ENCODE measurements at places on chromosomes 12 and 14.

DNA sequence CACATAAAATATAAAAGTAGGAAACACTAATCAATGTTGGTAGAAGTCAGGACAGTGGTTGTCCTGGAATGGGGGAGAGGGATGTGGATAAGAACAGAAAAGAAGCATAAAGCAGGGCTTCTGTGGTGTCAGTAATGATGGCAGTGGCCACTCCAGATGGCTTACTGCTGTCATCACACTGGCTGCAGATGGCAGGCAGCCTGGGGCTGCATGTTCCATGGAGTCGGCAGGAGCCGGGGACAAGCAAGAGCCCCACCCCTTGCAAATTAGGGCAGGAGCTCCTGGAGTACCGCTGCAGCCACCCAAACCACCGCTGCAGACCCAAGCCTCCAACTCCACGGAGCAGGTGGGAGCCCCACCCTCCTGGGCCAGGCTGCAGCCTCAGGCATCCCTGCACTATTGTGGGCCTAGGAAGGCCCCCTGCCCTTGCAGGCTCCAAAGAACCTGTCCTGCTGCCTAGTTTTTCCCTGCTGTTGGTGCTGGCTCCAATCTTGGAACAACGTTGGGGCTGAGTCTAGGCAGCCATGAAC is 28.8 kb upstream of the SLC5A8 start:
- no peak for DNase-seq

DNA sequence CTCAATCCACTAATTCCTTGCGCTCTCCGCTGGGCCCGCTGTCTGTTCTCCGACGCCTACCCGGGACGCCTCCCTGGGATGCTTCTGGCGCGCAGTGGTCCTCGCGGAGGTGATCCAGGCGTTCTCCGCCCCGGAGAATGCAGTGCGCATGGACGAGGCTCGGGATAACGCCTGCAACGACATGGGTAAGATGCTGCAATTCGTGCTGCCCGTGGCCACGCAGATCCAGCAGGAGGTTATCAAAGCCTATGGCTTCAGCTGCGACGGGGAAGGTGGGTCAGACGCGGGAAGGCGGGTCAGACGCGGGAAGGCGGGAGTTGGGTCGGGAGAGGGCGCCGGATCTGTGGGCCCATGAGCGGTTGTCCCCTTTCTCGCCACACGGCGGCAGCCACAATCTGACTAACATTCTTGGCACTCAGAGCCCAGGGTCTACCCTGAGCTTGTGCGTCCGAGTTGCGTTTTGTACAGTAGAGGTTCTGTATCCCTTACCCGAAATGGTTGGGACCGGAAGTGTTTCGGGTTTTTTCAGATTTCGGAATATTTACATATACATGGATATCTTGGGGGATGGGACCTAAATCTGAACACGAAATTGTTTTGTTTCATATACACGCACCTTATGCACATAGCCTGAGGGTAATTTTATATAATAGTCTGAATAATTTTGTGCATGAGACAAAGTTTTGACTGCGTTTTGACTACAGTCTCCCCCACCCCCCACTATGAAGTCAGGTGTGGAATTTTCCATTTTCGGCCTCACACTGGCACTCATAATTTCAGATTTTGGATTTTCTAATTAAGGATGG is 762 bp downstream of the C12orf57 start:
- peak; percentile 75 for DNase-seq

- DNase-seq, result no peak
Observed at GRCh38 chr12:3727877-3728632, 24.9 kb downstream of the CRACR2A start.

GRCh38 chr12:28872654-28873268 is 276.3 kb upstream of the FAR2 start:
- DNase-seq, result no peak

DNA sequence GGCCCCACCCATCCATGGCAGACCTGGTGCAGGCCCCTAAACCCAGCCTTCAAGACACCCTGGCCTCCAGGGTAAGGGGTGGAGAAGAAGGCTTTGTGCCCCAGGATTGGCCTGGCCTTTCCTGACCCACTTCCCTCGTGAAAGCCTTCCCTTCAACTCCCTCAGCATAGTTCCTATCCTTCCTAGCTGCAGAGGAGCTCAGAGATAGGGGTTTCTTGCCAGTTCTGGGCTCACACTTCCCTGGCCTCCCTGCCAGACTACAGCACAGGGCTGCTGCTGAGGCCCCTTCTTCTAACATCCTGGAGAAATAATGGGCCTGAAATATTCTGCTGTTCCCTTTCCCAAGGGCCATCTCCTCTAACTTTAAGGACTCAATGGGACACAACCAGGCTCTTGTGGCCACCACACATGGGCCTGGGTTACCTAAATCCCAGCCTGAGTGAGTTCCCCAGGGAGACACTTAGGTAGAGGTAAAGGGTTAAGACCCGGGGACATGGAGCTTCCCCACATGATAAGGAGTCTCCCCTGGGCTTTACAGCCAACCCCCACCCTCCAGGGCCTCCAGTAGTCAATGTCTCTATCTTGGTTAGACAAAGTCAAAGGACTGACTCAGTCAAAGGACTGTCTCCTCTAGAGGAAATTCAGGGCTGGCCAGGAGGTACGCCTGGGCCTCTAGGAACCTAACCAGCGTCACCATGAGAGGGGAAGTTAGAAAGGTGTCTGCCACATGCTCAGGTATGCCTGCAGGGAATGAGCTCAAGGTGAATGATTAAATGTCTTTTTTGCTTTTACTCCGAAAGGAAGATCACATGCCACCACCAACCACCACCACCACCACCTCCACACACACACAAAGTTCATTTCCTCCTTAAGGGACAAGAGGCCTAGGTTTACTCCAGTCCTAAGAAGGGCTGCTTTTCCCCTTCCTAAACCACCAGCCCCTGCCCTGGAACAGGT is 7.1 kb downstream of the ZFP36L1 start:
- no peak for DNase-seq

GRCh38 chr12:63882844-63883243 is 38.3 kb downstream of the SRGAP1 start:
- DNase-seq, result no peak

GRCh38 chr12:75977952-75978671 is 53.5 kb downstream of the PHLDA1 start:
- peak; percentile 58 for DNase-seq

DNA sequence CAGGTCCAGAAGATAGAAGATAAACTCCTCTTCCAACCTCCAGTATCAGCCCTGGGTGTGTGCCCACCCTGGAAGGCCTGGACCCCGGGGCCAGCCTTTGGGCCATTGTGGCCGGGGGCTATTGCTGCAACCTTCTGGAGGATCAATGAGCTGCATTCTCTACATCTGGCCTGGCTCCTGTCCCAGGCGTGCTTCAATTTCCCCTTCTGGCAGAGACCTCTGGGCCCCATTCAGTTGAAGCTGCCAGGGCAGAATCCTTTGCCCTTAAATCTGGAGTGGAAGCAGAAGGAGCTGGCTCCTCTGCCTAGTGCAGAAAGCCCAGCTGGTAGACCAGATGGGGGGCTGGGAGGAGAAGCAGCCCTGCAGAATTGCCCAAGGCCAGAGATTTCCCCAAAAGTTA is 10.0 kb downstream of the NYNRIN start:
- no peak for DNase-seq

- DNase-seq, result no peak
Observed at GRCh38 chr12:26226629-26227360, 31.4 kb downstream of the SSPN start.

DNA sequence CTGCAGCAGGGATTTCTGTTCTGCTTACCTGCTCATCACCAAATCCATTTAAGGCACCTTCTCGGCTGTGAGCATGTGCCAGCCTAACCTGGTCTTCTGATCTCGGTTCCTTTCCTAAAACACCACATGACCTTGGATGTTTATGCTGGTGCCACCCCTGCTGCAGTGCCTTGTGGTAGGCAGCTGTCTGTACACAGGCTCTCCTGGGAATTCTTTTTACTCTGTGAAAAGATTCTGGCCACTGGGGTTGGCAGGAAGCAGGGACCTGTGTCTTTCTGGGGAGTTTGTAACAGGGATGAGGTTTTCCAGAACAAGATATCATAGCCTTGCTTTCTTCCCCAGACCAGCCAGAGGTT is 10.4 kb upstream of the PLEKHG3 start:
- no peak for DNase-seq

DNA sequence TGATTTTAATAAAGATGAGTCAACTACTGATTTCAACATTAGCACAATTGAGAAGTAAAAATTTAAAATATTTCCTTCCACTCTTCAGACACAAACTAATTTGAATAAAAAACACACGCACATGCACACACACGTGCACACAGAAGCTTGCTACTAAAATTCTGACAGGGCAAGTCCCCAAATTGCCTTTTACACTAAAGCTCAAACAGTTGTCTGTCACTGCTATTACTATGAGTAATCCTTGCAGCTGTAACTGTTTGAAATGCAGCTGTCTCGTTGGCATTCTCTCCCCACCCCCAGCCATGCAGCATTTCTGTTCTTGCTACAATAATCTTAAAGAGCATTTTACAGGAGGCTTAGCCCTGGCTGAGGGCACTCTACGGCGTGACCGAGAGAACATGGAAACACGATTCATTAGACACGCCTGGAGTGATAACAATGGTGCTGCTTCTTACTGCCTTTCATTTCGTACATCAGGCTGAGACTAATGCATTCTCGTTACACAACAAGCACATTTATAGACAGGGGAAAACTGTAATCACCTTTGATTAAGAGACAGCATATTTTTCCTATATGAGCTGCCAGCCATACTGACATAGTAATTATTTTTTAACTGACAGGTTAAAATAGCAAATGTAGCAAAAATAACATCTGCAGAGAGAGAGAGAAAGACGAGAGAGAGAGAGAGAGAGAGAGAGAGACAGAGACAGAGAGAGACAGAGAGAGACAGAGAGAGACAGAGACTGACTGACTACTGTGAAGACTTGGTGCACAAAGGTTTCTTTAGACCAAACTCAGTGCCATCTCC is 153.8 kb downstream of the MED13L start:
- no peak for DNase-seq

GRCh38 chr12:53623548-53624385 is 2.4 kb downstream of the ATF7 start:
- no peak for DNase-seq

DNA sequence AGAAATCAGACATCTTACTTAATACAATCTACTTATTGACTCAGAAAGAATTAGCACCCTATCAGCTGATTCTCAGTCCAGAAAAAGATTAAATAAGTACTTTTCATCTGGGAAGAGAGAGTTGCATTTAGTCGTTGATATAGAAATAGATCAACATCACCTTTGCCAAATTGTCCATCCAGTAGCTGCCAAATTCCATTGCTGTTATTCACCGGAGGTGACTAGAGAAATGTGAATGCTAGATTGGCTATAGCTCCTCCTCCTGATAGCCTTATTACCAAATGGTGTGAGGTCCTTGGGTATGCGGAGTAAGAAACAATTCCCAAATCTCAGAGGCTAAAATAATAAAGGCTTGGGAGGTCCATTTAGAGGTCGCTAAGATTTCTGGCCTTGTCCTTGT is 723.3 kb upstream of the FLRT2 start:
- no peak for DNase-seq
